Left lobe of liver (tissue), 2 donors: ENCODE measurements at places on chromosomes 5 and 9.

DNA sequence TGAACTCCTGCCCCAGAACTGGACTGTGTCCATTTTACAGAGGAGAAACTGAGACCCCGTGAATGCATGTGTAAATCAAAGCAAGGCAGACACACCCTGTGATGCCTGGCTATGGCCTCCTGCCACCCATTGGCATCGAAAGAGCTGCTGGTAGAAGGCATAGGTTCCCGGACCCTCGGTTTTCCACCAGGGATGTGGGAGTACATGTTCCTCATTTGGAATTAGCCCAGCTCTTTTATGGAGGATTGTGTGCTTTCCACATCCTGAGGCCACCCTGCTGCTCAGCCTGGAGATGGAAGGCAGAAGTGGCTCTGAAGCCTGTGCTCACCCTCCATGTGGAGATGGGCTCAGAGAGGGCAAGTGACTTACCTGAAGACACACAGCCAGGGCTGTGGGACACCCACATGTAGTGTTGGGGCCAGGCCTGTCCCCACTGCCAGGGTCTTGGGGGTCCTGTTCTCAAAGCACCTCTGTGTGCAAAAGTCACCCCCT is 2.8 kb downstream of the SUSD3 start:
- no peak for DNase-seq

GRCh38 chr9:135692410-135692809 is 6.9 kb downstream of the SOHLH1 start:
- no peak for DNase-seq

DNA sequence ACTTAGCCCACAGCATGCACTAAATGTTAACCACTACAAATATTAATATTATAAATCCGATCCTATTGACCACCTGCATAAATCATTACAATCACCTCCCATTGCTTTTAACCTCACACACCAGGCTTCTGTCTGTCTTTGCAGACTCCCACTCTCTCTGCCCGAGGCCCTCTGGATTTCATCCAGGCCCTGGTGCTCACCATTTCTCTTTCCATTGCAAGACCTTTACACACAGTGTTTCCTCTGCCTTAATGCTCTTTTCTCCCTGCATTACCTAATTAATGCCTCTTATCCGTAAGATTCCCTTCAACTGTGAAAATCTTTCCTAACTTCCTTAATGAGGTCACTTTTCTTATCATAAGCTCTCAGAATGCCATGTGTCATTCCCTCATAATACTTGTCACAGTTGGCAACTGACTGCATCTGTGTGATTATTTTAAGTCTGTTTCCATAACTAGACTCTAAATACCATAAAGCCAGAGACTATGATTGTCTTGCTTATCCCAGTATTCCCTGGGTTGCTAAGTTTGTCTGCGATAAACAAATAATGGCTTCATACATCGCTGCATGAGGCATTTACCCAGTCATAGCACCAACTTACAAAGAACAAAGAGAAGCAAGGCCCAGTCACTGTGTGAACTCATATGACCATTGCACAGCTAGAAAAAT is 155.1 kb downstream of the CCDC192 start:
- DNase-seq = no peak

- DNase-seq = peak; percentile 89
These were observed 616 bp upstream of the ENC1 start for GRCh38 chr5:74640954-74641734.

DNA sequence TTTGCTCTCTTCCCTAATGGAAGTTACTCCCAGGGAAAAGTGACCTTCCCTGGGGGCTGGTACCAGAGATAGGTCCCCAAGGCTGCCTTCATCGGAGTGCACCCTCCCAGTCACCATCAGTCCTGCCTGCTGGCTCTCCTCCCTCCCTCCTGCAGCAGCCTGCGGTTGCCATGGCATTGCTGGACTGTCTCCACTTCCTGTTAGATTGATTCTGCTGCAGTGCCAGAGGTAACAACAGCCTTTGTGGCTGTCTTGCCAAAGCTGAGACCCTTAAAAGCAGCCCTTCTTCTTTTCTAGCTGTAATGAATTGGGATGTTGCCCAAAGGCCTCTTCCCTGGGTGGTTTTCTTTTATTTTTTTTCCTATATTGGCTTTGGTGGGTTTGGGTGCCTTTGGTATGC is 78.1 kb upstream of the PRLR start:
- no peak for DNase-seq

- no peak for DNase-seq
These were observed 28.5 kb upstream of the SLC6A3 start for GRCh38 chr5:1473746-1474145.

DNA sequence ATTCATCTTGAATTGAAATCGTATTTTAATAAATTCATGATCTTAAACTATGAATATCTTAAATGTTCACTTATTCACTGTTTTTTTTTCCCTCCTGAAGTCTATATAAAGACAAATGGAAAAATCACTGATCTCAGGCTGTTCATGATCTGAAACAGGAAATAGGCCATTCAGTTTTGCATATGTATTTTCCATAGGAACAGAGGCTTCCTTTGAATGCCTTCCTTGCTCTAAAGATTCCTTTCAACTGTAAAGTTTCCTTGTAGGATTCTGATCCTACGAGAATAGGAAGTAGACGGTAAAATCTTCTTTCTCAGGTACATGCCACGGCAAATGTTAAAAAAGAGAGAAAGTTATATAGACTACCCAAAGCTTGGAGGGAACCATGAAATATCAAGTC is 194.4 kb upstream of the PPP1R2B start:
- DNase-seq = no peak

- no peak for DNase-seq
These were observed 63.6 kb downstream of the MRPL36 start for GRCh38 chr5:1736065-1736464.

DNA sequence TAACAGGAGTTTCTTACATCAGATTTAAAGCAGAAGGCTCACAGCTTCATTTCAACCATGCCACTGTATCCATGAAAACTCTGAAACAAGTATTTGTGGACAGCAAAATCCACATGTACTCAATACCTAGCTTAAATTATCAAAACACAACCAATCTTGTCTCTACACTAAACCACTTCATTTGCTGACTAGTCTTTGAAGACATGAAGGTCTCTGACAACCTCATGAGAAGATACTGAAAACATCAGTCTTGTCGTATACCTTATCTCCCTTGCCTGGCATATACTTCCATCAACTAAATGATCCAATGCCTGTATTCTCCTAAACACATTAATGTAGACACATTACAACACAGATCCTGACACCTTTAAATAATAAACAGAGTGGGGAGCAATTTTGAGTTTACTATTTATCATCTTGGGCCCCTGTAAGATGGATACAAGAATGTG is 2.9 kb downstream of the RPS23 start:
- DNase-seq = no peak
